Dermis lymphatic vessel endothelial cell (primary cell): ENCODE measurements at places on chromosomes 2 and 18. TPM values are rescaled to one million over a fixed set of nuclear protein-coding genes. Genes with fewer than 3 reads are reported as not detected.

MFSD2B gene
- total RNA-seq, result under 0.01 and 0.09 TPM in 2 replicates

CRYBA2 gene
- total RNA-seq, result not detected in 2 replicates

SLC8A1 gene
- 0.69 and 1.5 TPM in 2 replicates for total RNA-seq

MYO3B gene
- total RNA-seq, result under 0.01 TPM in 2 replicates

ANKRD30B gene
- total RNA-seq, result under 0.01 TPM in 1 of 2 replicates, not detected in the other

SLC9A4 gene
- not detected in 2 replicates for total RNA-seq

SKA1 gene
- total RNA-seq, result 1.8 and 2.2 TPM in 2 replicates

PAX3 gene
- total RNA-seq, result under 0.01 and 0.33 TPM in 2 replicates

CPS1 gene
- 0.22 and 1.1 TPM in 2 replicates for total RNA-seq

CFAP221 gene
- under 0.01 TPM in 1 of 2 replicates, not detected in the other for total RNA-seq

CACNB4 gene
- 0.11 and 0.26 TPM in 2 replicates for total RNA-seq

BARD1 gene
- total RNA-seq, result 15.4 and 19.3 TPM in 2 replicates

CHRND gene
- not detected in 2 replicates for total RNA-seq

SLC4A3 gene
- under 0.01 and 0.26 TPM in 2 replicates for total RNA-seq

KIF1A gene
- total RNA-seq, result under 0.01 TPM in 1 of 2 replicates, not detected in the other

RNU2-63P gene
- total RNA-seq, result 23.5 and 93.7 TPM in 2 replicates

IRS1 gene
- total RNA-seq, result 0.09 and 0.11 TPM in 2 replicates

TUBA3D gene
- total RNA-seq, result not detected in 2 replicates

PSMA8 gene
- total RNA-seq, result not detected in 2 replicates

DPP10 gene
- total RNA-seq, result under 0.01 and 0.33 TPM in 2 replicates

IL1RL2 gene
- 0.09 and 0.22 TPM in 2 replicates for total RNA-seq

CCDC148 gene
- 0.22 and 0.34 TPM in 2 replicates for total RNA-seq

ERFE gene
- 0.22 TPM in 1 of 2 replicates, not detected in the other for total RNA-seq

CNDP1 gene
- not detected in 2 replicates for total RNA-seq

GAL3ST2 gene
- not detected in 2 replicates for total RNA-seq

IHH gene
- under 0.01 and 0.09 TPM in 2 replicates for total RNA-seq

FEV gene
- not detected in 2 replicates for total RNA-seq

RGPD4 gene
- total RNA-seq, result not detected in 2 replicates

SLC14A1 gene
- not detected in 2 replicates for total RNA-seq
